ENCODE measurements at places on chromosomes 6 and 20. TPM values are rescaled to one million over a fixed set of nuclear protein-coding genes. Genes with fewer than 3 reads are reported as not detected.

The PRDM1 gene
- 2.4 TPM for total RNA-seq

DNA sequence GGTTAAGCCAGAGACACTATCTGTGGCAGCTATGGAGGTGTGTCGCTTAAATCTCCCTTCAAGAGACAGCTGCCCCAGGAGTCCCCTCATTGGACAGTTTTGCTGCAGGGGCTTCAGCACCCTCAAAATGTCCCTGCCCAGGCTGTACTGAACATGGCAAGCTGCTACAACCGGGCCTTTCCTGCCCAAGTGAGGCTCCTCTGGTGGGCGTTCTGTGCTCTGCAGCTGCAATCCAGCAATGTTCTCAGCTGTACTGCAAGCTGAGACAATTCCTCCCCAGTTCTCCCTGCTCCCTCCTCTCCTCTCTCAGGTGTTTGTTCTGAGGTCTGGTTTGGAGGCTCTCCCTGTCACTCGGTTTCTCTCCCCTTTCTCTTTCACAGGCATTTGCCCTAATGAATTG, 190.8 kb upstream of the LAMP5 start:
- DNase-seq = peak; percentile 12

DNA sequence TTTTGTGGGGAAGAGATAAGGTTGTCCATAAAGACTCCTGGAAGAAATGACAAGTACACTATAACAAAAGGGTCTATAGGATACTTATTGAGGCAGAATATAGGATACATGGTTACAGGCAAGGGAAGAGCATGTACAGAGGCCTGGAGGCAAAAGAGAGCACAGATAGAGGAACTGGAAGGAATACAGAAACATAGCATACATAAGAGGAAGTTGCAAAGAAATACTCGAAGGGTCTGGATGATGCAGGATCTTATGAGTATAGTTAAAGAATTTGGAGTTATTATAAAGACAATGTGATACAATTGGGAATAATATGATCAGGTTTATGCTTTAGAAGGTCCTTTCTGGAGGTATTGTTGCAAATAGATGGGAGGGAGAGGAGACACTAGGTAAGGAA, 592.7 kb upstream of the POU3F2 start:
- no peak for DNase-seq

DNA sequence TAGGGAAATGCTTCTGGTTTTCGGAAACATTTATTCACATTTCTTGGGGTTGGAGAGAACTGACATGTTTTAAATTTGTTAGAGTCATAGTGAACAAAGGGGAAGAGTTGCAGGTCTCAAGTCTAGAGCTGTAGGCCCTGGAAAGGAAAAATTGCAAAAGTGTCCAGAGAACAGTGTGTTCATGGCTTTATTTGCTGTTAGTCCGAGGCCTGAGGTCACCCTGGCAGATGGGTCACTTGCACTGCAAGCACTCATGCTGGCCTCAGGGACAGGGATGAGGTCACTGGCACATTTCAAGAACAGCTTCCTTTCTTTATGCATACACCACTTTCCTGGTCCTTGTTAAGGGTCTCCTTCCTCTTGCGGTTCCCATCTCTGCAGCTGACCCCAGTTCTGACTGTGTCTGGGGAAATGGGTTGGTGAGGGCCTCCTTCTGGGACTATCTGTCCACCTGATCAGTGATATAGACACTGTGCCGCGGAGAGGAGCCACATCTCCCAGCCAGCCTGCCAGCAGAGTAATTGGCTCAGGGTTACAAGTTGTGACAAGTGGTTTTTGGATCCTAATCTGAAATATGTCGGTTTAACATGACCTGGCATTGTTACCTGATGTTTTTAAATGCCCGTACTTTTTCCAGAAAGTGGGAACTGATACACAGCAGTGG, 194.0 kb downstream of the EYA4 start:
- DNase-seq = no peak

GRCh38 chr6:156065849-156066248, 610.2 kb upstream of the NOX3 start:
- no peak for DNase-seq

- no peak for DNase-seq
These were observed 204.1 kb downstream of the TTLL2 start for GRCh38 chr6:167528976-167529375.

DNA sequence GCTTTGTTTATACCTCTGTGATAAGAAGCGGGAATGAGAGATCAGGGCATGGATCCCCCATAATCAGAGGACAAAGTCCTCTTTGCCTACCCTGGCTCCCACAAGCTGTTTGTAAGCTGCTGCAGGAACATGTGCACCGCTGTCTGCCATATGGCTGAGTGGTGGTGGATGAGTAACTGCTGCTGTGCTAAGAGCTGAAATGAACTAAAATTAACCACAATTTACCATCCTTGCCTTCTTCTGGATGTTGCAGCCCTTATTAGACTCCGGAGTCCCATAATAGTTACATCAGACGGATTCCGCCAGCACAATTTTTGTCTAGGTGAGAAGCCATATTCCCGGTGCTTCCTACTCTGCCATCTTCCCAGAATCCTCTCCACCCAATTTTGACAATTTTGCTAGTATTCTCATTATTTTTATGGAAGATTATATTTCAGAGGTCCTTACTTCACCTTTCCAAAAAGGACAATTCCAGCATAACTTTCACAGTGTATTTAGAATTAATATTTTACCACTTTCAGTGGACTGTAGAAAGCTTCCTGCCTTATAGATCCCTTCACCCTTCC, 6.0 kb upstream of the CMTR1 start:
- DNase-seq = no peak

DNA sequence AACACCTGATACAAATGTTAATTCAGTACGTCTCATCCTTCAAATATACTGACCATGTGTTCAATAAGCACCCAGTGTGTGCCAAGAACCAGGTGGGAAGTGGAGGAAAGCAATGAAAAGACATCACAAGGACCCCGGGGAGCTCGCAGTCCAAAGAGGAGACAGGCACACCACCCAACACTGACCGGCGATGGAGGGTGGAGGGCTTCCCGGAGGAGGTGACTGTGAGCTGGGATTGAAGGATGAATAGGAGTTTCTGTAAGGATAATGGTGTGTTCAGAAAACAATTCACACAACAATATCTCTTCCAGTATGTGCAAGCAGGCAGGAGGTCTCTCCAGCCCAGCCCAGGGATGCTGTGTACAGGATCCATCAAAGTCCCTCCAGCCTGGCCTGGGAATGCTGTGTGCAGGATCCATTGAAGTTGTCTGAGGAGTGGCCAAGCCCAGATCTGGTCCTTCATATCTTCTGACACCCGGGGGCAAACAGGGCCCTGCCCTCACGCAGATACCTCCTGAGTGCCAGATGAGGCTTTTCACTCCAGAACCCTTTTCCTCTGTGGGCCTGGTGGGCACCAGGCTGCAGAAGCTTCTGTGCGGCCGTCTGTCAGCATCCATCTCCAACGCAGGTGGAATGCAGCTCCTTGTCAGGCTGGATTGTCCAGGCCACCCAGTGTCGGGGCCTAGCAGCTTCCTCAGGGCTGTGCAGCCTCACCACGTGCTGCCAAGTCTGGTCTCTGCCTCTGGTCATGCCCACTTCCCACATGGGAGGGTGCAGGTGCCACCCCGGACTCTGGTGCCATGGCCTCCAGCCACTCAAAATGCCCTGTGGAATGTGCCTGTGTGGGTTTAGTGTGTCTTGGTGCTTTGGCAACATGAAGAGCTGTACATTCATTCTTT, 36.3 kb downstream of the DLL1 start:
- DNase-seq = no peak

GRCh38 chr6:126446248-126446647, 106.3 kb downstream of the CENPW start:
- DNase-seq = no peak

DNA sequence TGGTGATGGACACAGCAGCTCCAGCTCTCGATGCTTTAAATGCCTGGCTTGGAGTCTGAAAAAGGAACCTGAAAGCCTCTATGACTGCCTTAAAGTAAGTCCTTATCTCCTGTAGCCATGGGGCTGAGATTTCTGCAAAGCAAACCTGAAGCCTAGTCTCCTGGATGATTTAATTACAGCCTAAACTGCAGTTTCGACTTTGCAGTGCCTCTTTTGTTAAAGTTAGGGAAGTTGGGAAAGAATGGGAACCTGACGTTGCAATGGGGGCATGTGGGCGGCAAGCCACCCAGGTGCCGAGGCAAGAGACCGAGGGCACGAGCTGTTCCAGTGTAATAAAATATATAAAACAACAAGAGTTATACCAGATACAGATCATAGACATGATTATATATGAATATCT, 11.7 kb upstream of the TCFL5 start:
- no peak for DNase-seq

- DNase-seq = peak; percentile 83
These were observed 43.6 kb downstream of the NTSR1 start for GRCh38 chr20:62752181-62752670.

DNA sequence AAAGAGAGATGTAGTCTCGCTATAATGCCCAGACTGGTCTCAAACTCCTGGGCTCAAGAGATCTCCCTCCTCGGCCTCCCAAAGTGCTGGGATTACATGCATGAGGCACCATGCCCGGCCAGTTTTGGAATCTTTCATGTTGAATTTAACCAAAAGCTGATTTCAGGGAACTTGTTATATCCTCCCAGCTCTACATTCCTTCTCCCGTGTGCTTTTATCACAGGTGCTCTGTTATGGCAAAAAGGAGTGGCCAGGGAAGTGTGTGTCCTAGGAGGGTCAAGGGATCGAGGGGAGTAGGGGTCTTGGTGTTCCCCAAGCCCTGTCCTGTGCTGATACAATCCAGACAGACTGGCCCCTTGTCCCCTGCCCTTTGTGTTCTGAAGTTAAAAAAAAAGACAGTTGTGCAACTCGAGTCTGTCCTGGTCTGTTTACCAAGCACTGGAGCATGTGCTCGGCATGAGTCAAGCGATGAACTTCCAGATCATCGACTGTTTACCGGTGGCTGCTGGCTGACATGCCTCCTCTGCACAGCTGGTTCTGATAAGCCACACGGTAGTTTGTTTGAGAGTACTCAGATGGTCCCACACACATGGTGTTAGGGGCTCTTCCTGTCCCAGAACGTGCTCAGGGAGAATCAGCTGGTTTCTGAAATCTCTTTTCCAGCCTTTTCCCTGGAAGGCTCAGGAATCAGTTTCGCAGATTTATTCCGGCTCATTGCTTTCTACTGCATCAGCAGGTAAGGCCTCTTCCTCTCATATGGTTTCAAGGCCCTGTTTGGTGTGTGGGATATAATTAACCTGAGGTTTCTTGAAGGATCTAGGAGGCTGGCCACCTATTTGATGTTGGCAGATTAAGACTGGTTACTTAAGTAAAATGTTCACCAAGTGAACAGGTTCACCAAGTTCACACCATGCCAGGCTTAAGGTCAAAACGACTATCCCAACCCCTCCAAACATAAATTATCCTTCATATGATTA, 52.6 kb upstream of the NAA20 start:
- no peak for DNase-seq

All from H7 (cell line).